EH (cell line): ENCODE measurements at places on chromosomes 6 and 20.

DNA sequence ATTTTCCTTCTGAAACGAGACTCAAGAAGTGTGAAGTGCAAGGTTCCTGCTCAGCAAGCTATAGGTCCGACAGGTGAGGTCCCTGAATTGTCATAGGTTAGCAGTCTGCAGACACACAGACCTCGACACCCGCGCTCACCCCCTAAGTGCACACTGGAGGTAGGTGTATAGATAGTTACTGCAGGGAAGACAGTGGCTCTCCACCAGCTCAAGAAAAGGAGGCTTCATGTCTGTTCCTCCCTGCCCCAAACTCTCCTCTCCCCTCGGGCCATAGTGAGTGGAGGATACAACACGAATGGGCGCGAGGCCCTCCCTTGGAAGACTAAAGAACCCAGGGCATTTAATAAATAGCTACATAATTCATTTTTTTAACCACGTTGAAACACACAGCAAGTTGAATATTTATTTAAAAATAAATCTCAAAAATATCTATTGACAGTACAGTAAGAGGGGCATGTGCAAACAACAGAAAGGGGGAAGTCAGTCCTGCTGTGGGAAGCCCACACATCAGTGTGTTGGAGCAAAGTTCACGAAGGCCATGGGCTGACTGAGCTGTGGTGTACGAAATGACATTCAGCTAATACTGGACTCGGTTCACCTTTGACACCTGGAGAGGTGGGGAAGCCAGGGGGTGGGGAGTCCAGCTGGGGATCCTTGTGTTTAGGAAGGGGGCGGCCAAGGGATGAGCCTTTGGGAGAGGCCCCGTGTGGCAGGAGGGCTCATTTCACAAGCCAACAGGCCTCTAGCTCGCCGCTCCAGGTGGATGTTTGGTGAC is 10.7 kb downstream of the SPATA2 start:
- DNase-seq, result no peak

- peak; percentile 99 for DNase-seq
Observed at GRCh38 chr6:4351520-4352321, 216.3 kb upstream of the ECI2 start.

- no peak for DNase-seq
Observed at GRCh38 chr6:15048367-15048766, 197.5 kb upstream of the JARID2 start.

DNA sequence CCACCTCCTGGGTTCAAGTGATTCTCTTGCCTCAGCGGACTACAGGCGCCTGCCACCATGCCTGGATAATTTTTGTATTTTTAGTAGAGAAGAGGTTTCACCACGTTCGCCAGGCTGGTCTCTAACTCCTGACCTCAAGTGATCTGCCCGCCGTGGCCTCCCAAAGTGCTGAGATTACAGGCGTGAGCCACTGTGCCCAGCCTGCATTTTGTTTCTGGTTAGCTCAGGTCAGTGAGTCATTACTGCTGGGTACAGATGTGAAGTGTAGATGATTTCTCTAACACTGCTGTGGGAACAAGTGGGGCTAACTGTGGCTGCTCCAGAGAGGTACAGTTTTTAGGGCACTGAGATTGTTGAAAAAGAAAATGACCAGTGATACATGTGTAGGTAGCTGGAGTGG is 188.6 kb downstream of the PRL start:
- no peak for DNase-seq

GRCh38 chr20:32070690-32071213 is 18.7 kb downstream of the HCK start:
- DNase-seq, result no peak

DNA sequence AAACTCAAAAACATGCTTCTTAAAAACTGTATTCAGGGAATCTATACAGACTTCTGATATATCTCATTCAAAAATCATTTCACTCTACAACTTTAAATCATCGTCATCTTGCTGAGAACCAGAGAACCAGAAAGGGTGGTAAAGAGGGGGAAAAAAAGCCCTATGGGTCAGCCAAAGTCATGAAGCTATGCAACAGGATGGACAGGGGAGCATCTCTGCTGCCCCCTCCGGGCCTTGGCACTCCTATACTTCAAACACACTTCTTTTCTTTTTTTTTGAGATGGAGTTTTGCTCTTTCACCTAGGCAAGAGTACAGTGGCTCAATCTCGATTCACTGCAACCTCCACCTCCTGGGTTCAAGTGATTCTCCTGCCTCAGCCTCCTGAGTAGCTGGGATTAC is 73.5 kb upstream of the NFATC2 start:
- DNase-seq, result no peak

DNA sequence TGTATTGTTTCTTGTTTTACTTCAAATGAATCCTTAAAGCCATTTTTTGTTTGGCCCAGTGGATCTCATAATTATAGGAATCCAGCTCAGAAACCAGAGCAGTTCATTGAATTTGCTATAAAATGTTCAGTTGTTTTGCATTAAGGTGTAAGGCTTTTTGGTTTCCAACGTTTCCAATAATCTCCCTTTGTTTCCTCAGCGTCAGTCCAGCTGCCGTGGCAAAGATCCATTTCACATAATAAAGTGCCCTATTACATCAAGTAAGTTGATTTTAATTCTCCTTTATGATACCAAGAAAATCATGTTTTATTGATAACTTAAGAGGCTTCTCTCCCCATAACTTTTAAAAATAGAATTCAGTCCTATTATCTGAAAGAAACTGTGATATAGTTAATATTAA is 472.6 kb downstream of the UTRN start:
- DNase-seq, result no peak

GRCh38 chr6:29502597-29502996 is 14.8 kb upstream of the MAS1L start:
- DNase-seq, result no peak

- DNase-seq, result no peak
Observed at GRCh38 chr6:140915551-140915950, 1217.2 kb upstream of the GJE1 start.

DNA sequence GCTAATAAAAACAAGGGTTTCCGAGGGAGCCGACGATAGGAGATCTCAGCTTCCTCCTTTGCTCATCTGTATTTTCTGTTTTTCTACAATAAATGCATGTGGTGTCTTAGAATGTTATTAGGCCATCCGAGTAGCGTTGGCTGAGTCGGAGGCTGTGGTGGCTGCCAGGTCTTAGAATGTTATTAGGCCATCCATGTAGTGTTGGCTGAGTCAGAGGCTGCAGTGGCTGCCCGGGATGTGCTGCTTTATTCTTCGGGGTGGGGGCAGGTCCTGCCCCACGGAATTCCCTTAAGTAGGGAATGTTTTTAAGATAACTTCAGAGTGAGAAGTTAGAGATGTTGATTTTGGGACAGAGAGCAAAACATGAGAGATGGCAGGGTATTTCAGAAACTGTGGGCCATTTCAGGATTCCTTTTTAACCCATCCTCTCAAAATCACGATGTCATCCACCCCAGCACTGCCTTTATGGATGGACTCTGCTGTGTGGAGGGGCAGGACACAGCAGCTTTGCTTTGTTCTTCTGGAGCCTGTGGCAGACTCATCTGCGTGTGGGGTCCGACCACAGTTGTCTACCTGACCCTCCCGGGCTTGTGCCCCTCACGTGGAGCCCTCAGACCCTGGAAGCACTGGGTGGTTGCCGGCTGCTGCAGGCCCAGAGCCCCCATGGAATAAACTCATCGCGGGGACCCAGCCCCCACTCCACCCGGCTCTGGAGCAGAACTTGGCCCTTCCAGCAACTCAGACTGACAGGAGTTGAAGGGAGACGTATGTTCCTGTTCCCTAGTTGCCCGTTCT is 20.4 kb downstream of the OSBPL2 start:
- peak; percentile 86 for DNase-seq

- peak; percentile 88 for DNase-seq
Observed at GRCh38 chr6:17086469-17086868, 15.4 kb upstream of the STMND1 start.

GRCh38 chr6:25336996-25337395 is 57.8 kb downstream of the CARMIL1 start:
- peak; percentile 12 for DNase-seq

GRCh38 chr6:83160167-83160566 is 32.9 kb downstream of the PGM3 start:
- no peak for DNase-seq

GRCh38 chr6:8429821-8430220 is 5.5 kb downstream of the SLC35B3 start:
- DNase-seq, result no peak

DNA sequence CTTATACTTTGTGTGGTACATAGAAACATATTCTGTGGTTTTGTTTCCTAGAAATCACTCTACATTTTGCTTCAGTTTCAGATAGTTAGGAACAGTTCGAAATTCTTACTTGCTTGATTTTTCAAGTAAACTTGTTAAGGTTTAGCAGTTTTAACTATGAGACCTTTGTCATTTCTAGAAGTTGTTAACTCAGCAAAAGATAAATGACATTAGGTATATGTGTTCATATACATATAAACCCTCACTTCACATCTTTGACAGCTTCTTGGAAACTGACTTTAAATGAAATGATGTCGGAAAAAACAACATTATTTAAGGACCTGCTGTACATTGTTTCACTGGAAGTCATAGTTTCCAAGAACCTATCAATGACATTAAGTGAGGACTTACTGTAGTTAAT is 96.2 kb downstream of the FIG4 start:
- DNase-seq, result no peak

GRCh38 chr6:14360565-14360964 is 243.0 kb downstream of the CD83 start:
- DNase-seq, result no peak

DNA sequence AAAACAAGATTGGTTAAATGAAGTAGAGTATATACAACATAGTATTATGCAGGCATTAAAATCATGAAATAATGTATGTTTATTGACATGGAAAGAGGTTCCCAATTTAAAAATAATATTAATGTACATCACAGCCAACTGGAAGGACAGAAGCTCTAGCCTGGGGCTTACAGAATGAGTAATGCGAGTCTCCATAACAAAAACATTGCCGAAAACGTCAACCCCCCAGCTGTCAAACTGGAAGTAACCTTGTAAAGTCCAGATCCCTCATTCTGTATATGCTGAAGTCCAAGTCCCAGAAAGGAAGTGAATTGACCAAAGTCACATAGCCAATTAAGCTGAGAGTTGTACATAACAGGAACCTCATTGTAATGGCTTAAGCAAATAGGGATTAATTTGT is 128.7 kb upstream of the ECI2 start:
- DNase-seq, result peak; percentile 36

GRCh38 chr20:48189181-48189580 is 403.9 kb upstream of the SULF2 start:
- peak; percentile 71 for DNase-seq

- no peak for DNase-seq
Observed at GRCh38 chr6:169583886-169584541, 117.8 kb downstream of the WDR27 start.

- no peak for DNase-seq
Observed at GRCh38 chr6:150975136-150975535, 109.6 kb downstream of the MTHFD1L start.

DNA sequence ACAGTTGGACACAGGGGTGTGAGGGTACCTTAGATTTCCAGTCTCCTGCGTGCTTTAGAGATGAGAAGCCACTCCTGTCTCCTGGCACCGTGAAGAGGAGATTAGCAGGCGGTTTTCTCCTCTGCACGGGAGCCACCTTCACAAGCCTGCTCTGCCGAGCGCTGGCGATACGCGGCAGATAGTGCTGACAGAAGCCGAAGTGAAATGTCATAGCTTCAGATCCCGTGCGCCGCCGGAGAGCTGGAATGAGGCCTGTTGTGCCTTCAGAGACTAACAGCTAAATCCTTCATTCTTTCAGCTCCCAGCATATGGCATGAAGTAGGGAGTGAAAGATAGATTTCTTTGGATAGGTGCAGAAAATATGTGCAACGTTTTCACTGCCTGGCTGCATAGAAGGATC is 371.0 kb downstream of the TAF4 start:
- DNase-seq, result no peak

- DNase-seq, result peak; percentile 13
Observed at GRCh38 chr20:46311039-46311650, 2.8 kb upstream of the CDH22 start.

DNA sequence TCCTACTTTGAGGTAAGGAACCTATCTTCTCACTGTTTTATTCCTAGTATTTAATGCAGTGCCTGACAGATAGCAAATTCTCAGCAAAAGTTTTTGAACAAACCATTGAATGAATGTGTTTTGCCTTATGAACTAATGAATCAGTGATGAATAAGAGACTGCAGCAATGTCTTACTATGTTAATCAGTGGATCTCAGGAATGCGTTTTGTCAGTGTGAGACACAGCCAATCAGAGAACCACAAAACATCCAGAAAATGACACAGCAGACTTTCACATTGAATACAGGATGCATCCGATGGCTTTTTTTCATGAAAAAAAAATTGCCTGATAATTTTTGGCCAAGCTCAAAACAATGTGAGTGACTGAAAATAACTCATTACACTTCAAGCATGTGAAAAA is 270.5 kb downstream of the BMP2 start:
- DNase-seq, result peak; percentile 5

DNA sequence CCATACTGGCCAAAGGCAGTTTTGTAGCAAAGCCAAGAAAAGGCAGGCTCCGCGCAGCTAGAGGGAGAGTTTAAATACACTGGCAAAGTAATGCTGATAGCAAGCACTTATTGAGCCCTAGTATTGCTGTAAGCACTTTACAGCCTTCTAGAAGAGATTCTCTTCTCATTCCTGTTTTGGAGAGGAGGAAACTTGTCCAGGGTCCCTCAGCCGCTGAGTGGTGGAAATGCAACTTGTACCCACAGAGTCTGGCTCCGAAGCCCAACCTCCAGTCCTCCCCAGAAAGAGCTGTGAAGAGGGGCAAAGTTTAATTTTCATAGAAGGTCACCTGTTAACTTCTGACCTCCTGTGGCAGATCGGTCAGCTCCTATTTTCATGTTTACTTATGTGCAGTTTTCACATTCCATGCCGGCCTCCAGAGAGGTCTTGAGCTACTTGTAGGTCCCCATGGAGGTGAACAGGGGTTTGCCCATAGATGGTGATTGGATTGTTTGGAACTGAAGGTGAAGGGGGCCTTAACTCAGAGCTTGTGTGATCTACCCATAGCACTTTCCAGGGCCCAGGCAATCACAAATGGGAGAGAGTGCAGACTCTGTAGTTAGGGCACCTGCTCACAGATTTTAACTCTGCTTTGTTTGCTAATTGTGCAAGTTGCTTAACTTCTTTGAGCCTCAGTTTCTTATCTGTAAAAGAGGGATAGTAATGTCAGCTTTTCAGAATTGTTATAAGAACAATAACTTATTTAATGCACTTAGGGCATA is 70.7 kb downstream of the LYRM2 start:
- DNase-seq, result no peak

- DNase-seq, result peak; percentile 2
Observed at GRCh38 chr6:15956205-15957106, 172.4 kb upstream of the MYLIP start.
